ENCODE measurements at places on chromosomes 2 and 18. TPM values are rescaled to one million over a fixed set of nuclear protein-coding genes. Genes with fewer than 3 reads are reported as not detected.

DNA sequence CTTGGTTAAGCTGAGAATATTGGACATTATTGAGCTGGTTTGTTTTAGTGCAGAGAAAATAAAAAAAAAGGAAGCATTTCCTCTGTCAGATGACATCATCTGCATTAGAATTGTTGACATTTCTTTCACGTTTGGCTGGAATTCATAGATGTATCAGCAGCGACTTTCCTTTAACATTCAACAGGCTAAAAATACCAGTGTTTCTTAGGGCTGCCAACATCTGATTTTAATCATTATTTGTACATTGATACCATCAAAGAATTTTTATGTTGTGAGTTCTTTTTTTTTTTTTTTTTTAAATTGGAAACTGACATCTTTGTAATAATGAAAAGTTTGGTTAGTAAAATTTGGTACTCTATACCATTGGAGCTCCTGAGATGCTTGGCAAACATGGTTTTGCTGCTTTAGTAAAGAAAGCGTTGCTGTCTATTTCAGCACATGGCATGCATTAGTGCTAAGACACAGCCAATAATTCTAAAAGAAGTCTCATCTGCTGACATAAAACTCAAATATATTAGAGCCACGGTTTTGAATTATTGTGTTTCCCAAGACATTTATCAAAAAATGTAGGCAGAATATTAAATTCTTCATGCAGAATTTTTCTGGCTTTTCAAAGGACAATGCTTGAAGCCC, 33.6 kb downstream of the GTF2A1L start:
- DNase-seq = no peak

- no peaks in the 10 kb centered on the region for H3K27me3 ChIP-seq
- H3K4me1 ChIP-seq = no peaks in the 10 kb centered on the region
Observed at GRCh38 chr18:31825772-31826171, 65.1 kb upstream of the SLC25A52 start.

- DNase-seq = no peak
- H3K36me3 ChIP-seq = no peaks in the 10 kb centered on the region
- no peak overlapping the region for H3K27ac ChIP-seq
- no peaks in the 10 kb centered on the region for H3K27me3 ChIP-seq
- peaks cover 4% of the 10 kb centered on the region for H3K4me1 ChIP-seq
Observed at GRCh38 chr18:3619746-3620145, 169.8 kb downstream of the TGIF1 start.

IL1RL2 gene
- total RNA-seq = not detected
